ENCODE measurements at places on chromosomes 4 and X.

DNA sequence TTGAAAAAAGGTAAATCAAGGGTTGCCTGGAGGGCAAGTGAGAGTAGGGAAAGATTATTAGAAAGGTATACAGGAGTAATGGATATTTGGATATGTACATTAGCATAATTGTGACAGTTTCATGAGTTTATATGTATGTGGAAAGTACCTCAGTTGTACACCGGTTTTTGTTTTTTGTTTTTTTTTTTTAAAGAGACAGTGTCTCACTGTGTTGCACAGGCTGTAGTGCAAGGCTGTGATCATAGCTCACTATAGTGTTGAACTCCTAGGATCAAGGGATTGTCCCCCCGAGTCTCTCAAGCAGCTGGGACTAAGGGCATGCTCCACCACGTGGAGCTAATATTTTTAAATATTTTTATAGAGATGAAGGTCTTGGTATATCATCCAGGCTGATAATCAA lies 15.3 kb upstream of the HPGD start:
- no peak for DNase-seq

- DNase-seq, result no peak
Observed at GRCh38 chr4:81724925-81725329, 253.2 kb upstream of the RASGEF1B start.

DNA sequence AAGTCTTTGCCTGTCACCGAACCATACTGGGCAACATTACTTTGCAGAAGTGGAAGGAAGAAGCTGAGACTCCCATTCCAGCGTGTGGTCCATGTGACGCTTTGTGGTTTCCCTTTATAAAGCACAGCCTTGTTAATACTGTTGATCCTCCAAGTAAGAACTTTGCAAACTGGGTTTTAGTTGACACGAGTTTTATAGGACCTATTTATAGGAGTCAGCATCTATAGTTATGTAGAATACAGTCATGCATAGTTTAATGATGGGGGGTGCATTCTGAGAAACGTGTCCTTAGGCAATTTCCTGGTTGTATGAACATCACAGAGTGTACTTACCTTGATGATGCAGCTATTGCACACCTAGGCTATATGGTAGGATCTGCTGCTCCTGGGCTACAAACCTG lies 1879.4 kb upstream of the TENM3 start:
- DNase-seq, result no peak

DNA sequence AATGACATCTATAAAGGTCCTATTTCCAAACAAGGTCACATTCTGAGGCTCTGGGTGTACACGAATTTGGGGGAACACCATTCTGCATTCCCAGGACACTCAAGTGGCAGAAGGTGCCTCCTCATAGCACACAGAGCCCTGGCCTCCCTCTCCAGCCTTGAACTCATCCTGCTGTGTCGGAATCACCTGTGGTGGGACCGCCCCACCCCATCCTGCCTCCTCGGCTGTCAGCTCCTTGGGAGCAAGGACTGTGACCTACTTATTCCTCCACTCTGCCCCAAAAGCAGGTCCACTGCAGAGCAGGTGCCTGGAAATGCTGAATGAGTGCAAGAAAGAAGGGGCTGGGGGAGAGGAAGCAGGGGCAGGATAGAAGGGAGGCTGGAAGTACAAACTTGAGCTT lies 33.5 kb downstream of the HTRA3 start:
- no peak for DNase-seq

- no peak for DNase-seq
Observed at GRCh38 chr4:56748271-56748670, 67.2 kb upstream of the HOPX start.

GRCh38 chr4:14386196-14386595 lies 616.1 kb upstream of the CPEB2 start:
- no peak for DNase-seq

DNA sequence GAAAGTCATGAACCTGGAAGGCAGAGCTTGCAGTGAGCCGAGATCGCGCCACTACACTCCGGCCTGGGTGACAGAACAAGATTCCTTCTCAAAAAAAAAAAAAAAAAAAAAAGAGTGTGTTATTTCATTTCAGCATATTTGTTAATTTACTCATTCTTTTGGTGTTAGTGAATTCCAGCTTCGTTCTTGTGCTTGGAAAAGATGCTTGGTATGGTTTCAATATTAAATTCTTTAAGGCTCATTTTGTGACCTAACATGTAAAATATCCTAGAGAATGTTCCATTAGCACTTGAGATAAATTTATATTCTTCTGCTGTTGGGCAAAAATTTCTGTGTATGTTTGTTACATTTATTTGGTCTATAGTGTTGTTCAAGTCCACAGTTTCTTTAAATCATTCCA lies 66.8 kb downstream of the SPIN3 start:
- DNase-seq, result no peak

DNA sequence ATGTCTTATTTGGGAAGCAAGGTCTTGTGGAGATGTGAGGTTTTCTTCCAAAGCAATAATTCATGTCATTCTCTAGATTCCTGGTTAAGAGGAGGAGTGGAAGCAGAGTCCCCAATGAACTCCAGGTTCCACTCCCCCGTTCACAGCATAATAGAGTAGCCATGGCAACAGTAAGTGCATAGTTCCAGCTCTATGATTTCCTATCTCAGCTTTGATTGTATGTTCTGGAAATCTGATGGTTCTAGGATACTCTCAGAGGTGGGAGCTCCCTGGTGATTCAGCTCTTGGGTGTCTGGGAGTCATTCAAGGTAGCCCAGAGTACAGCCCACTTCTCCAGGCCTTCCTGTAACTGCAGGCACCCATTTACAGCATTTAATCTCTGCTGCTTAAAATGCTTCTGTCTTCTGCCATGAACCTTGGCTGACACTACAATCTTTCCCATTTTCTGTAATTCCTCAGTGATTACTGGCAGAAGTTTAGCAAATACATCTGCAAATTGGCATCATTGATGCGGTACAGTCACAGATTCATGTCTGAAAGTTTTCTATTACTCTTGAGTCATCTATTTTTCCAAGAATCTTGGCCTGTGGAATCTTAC lies 242.0 kb downstream of the MAPK10 start:
- DNase-seq, result no peak

DNA sequence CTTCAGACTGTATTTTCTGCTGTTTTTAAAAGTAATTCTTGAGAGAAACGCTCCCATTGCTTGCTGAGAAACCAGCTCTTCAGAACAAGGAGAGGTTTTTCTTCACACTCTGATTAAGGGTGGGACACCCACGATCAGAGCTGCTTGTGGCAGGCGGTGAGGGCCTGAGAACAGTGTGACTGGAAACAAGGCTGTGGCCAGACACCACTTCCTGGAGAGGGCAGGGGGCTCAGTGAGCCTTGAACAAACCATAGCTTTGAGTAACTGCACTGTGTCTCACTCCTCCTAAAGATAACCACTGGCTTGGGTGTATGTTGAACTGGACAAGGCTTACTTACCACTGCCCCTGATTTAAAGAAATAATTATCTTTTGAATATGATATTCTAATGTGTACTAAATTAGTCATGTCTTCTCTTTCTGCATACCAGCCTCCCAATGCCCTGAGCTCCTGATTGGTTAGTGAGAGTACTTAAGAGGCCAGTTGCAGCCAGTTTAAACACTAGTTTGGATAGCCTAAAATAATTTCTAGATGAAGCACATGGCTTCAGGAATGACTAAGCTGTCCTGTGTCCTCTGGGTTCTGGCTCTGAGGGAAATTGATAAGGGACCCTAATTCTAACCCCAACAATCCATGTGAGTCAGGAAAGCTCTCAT lies 3.7 kb upstream of the GPR82 start:
- no peak for DNase-seq

- no peak for DNase-seq
Observed at GRCh38 chr4:3384391-3384770, 57.4 kb upstream of the HGFAC start.

GRCh38 chr4:48967101-48967500 lies 19.0 kb upstream of the CWH43 start:
- no peak for DNase-seq

- DNase-seq, result peak; percentile 66
Observed at GRCh38 chr4:54276641-54277430, 47.7 kb downstream of the PDGFRA start.

DNA sequence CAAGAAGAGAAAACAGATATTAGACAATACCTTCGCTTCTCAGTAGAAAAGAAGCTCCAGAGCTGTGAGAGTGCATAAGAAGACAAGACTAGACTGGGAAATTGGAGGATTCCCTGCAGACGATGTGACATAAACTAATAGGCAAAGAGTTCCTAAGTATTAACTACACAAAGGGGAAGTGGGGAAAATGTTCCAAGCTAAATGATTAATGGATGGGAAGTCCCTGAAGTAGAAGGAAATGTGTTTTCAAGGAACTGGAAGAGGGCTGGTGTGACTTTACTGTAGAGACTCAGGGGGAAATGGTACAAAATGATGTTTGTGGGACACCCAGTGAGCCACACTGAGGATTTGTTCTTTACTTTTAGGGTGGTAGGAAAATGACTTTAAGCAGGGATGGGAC lies 69.7 kb upstream of the DCLK2 start:
- DNase-seq, result no peak

DNA sequence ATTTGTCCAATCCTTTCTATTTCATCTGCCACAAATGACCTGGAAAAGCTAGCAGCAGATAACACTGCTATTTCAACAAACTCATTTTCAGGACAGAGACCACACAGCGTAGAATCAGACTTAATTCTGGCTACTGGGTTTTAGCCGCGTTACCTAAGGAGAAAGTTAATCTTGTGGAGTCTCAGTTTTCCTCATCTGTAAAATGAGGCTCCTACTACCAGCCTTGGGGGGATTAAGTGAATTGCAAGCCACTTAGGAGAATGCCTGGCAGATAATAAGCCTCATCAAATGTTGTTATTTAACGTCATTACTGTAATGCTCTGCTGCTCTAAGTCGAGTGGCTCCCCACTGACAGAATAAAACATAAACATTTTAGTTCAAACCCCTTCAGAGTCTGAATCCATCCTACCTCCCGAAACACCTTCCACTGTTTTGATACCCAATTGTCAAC lies 1.4 kb downstream of the CCNI start:
- peak; percentile 33 for DNase-seq

DNA sequence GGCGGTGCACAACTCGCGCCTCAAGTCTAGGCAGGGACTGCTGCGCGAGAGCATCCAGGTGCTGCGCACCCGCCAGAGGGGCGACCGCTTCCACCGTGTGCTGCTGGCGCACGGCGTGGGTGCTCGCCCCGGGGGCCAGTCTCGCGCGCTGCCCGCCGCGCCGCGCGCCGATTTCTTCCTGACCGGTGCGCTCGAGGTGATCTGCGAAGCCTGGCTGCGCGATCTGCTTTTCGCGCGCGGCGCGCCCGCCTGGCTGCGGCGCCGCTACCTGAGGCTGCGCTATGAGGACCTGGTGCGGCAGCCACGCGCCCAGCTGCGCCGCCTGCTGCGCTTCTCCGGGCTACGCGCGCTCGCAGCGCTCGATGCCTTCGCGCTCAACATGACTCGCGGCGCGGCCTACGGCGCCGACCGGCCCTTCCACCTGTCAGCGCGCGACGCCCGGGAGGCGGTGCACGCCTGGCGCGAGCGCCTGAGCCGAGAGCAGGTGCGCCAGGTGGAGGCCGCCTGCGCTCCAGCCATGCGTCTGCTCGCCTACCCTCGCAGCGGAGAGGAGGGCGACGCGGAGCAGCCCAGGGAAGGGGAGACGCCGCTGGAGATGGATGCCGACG lies 1.3 kb downstream of the CHST7 start:
- DNase-seq, result peak; percentile 85

- no peak for DNase-seq
Observed at GRCh38 chr4:7384003-7384928, 50.5 kb downstream of the PSAPL1 start.

GRCh38 chrX:31258166-31258565 lies 186.3 kb upstream of the FTHL17 start:
- DNase-seq, result no peak

- DNase-seq, result no peak
Observed at GRCh38 chrX:51435101-51435500, 61.3 kb downstream of the NUDT11 start.

DNA sequence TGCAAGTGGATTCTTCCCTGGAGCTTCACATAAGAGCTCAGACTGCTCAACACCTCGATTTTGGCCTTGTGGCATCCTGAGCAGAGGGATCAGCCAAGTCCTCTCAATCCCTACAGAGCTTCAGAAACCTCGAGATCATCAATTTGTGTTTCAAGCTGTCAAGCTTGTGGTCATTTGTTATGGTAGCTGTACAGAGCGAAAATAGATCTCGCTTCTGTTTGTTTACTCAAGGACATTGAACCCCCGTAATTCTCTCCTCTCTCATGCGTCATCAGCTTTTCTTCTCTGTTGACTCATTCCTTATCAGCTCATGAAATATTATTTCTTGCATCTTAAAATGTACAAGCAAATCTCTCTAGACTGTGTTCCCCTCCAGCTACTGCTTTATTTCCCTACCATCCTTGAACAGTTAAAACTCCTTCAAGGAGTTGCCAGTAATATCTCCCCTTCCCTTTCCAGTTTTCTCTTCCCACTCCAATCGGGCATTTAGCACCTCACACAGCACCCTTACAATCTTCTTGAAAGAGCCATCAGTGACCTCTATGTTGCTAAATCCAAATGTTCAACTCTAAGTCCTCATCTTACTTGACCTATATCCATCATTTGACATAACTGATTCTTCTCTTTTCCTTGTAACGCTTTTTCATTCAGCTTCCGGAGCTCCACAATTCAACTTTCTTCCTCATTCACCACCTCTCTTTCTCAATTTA lies 106.2 kb upstream of the FAT1 start:
- DNase-seq, result peak; percentile 8

GRCh38 chr4:153275380-153276276 lies 68.9 kb upstream of the MND1 start:
- DNase-seq, result no peak

DNA sequence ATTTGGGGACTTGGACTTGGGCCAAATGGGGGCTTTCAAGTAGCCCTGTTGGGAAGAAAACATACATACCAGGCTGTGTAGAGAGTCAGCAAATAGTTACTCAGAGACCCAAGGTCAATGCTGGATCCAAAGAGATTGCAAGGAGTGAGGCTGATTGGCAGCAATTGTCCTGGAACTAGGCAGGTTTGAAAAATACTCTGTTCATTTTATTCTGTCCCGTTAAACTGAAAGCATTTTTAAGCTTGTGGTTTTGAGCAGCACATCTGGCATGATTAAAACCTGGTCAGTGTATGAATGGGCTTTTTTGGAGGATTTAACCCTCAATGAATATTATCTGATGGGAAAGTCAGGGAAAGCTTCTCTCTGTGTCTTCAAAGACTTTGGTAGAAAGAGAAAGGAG lies 294.3 kb upstream of the BOD1L1 start:
- no peak for DNase-seq

GRCh38 chrX:25523574-25524540 lies 508.1 kb upstream of the ARX start:
- DNase-seq, result peak; percentile 62

Data from NCI-H69 (cell line).